ENCODE measurements at places on chromosomes 6 and 20.

- DNase-seq: no peak
Measured at GRCh38 chr20:13423472-13424173, 202.5 kb downstream of the ISM1 start.

- DNase-seq: peak; percentile 74
Measured at GRCh38 chr20:1802385-1803060, 92.7 kb upstream of the SIRPA start.

DNA sequence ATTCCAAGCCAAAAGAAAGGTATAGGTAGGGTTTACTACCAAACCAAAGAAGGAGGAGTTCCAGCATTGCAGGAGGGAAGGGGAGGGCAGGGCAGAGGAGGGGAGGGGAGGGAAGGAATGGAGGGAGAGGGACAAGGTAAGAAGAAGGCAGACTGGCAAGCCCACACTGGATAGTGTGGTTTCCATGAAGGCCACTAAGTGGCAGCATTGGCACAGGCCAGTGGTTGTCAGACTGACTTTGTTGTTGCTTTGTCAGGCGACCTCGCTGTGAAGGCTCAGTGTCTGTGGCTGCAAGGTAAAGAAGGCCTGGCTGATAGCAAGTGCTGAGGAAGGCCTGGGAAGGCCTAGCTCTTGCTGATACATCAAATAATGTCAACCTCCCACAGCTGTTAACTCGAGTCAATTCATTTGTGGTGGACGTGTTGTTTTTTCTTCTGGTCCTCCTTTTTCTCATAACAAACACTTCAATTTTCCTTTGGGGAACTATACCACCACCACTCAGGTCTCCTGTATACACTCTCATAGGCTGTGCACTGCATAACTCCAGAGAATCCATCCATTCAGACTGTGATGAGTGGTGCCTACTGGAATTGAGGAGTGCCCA is 7.7 kb upstream of the ZNF334 start:
- no peak for DNase-seq

DNA sequence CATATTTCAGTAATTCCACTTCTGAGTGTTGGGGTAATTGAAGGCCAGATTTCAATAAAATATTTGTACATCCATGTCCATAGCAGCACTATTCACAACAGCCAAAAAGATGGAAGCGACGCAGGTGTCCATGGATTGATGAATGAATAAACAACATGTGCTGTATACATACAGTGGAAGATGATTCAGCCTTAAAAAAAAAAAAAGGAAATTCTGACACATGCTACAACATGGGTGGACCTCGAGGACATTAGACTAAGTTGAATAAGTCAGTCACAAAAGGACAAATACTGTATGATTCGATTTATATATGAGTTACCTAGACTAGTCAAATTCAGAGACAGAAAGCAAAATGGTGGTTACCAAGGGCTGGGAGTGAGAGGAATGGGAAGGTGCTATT is 57.2 kb downstream of the TRAM2 start:
- DNase-seq: no peak

- DNase-seq: no peak
Measured at GRCh38 chr6:3900744-3901336, 51.7 kb downstream of the FAM50B start.

DNA sequence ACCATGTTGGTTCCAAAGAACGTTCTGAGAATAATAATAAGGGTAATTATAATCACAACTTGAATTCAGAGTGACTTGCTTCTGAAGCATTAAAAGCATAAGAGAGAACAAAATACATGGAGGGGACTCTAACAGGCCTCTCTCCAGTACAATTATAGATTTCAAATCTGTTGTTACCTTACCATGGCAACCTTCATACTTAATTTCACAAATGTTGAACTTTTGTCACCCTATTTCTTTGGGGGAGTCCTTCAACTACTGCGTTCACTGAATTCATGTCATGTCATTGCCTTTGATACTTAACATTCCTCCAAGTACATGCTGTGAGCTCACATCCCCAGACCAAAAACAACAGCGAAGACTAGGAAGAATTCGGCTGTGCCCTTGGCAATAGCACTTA is 104.0 kb downstream of the MKKS start:
- DNase-seq: no peak

- peak; percentile 34 for DNase-seq
Measured at GRCh38 chr6:152232501-152233151, 404.5 kb downstream of the SYNE1 start.

DNA sequence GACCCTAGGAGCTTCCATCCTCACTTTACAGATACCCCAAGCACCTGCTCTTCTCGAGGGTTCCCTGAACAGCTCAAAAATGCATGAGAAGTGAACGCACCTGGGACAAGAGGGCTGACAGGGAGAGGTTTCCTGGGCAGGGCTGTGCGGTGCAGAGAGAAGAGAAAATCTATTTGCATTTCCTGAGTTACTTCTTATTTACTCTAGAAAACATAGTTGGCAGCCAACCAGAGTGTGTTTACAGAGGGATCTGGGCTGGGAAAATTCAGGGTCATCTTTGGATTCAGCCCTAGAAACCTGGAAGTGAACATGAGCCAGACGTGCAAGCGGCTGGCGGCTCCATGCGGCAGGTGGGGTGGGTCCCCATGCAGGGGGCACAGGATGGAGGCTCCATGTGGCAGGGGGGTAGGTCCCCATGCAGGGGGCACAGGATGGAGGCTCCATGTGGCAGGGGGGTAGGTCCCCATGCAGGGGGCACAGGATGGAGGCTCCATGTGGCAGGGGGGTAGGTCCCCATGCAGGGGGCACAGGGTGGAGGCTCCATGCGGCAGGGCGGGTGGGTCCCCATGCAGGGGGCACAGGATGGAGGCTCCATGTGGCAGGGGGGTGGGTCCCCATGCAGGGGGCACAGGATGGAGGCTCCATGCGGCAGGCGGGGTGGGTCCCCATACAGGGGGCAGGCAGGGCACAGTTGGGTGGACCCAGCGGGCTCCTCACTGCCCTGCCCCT is 342.0 kb downstream of the TAF4 start:
- DNase-seq: no peak

- no peak for DNase-seq
Measured at GRCh38 chr20:62494980-62495748, 19.4 kb upstream of the GATA5 start.

- DNase-seq: no peak
Measured at GRCh38 chr6:110462884-110463481, 13.4 kb downstream of the SLC22A16 start.

- DNase-seq: no peak
Measured at GRCh38 chr6:159982731-159983506, 14.0 kb downstream of the IGF2R start.

GRCh38 chr20:21020659-21021471 is 85.3 kb downstream of the LINC00237 start:
- DNase-seq: no peak

GRCh38 chr6:36320475-36320874 is 16.2 kb downstream of the BNIP5 start:
- DNase-seq: no peak

DNA sequence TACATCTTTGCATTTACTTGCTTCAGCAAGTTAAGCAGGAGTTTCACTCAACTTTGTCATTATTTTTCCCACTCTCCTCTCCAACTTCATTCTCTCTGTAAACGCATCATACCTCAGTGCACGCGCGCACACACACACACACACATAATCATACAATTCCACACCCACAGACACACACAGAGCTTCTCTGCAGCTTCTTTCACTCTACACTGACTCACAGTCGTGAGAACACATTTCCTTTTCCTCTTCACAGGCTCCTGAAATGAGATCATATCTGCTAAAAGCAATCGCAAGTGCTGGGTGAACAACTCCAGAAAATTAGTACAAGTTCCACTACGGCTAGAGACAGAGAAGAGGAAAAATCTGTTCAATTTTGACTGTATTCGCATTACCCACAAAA is 215.4 kb downstream of the PTPRT start:
- DNase-seq: no peak

DNA sequence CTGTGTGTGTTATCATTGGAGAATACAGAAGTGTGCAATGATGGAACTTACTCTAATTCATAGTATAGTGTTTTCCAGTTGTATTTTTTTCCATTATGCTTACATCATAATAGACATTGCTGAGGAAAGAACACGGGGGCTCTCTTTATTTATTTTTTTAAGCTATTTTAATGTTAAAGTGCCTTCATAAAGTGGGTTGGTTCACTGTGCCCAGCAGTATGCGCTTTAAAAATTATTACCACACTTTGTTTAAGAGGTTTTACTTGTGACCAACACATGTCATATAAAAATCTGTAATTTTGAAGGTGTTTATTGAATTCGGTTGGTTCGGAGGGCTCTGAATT is 215.8 kb downstream of the TMEM242 start:
- DNase-seq: no peak

- DNase-seq: no peak
Measured at GRCh38 chr6:37168811-37169495, 999 bp upstream of the PIM1 start.

DNA sequence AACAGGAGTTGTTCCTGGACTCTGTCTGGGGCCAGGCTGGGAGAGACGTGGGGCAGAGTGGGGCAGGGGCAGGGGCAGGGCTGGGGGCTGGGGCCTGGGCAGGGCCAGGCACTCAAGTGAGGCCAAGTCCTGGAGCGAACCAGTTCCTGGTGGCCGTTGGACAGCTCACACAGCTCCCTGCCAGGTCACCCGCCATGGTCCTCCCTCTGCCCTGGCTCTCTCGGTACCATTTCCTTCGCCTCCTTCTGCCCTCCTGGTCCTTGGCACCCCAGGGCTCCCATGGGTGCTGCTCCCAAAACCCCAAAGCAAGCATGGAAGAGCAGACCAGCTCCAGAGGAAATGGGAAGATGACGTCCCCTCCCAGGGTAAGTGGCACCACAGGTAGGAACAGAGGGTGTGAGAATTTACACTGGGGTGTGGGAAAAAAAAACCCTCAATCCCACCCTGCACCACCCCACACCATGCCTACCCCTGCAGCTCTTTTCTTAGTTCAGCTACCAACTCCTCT is at the start of gene MCCD1:
Gene MCCD1, plus strand, starts transcription at position 142 of the 508 bp plus-strand sequence. Its CDS starts 53 bp downstream, at position 195.
- no peak for DNase-seq

- peak; percentile 8 for DNase-seq
Measured at GRCh38 chr20:41166201-41167117, 29.1 kb downstream of the PLCG1 start.

DNA sequence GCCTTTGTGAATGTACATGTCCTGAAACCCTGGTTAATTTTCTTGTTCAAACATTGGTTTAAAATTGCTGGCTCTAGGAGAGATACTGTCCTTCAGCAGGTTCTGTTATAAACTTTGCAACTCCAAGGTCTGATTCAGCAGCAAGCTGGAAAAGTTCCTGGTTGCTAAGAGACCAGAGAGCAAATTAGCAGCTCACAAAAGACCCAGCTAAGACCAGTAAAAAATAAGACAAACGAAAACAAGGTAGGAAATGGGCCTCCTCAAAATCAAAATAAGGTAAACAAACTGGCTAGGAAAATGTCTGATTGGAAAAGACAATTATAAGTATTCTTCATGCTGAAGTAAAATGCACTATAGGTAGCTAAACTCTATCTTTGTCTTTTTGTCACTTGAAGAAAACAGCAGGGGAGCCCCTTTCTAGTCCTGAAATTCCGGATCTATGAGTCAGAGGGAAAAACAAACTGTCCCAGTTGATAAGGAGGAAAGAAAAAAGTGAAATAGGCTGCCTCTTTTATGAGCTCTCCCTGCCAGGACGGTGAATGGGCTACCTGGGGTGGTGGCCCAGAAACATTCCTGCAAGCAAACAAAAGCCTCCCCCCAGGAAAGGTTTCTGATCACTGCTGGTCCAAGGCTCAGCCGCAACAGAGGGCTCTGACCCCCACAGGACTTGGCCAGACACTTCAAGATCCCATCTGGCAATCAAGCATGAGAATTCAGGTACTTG is 41.6 kb downstream of the UNC5CL start:
- peak; percentile 35 for DNase-seq

DNA sequence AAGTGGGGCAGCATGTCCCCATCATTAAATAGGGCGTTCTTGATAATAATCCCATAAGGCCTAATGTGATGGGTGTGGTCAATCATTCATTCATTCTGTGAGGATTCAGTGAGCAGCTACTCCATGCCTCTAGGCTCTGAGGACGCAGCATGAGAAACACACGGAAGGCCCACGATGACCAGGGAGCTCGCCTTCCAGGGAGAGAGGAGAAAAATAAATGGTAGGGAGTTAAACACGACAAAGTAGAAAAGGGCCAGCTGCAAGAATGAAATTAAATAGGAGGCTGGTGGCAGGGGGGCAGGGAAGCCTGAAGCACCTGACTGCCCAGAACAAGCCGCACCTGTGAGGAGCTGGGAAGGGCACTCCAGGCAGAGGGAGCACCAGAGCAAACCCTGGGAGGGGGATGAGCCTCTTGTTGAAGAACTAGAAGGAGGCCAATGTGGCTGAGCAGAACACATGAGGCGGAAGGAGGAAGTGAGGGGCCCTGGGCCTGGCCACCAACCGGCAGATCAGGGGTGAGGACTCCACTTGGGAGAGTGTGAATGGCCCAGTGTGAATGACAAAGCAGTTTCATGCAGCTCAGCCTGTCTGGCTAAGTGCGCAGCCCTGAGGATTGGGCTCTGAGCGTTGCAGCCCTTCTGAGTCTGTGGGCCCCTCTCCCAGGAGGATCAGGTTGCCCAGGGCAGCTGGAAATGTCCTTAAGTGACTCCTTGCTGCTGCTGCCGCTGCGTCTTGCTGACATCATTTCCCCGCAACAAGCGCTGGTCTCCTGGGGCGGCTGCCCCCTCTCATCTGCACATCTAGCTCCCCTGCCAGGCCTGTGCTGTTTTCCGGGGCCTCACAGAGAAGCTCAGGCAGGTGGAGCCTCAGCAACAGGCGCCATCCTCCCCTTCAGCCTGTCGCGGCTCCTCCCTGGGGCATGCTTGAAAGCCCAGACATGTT is 99.9 kb downstream of the CDH26 start:
- DNase-seq: peak; percentile 63

DNA sequence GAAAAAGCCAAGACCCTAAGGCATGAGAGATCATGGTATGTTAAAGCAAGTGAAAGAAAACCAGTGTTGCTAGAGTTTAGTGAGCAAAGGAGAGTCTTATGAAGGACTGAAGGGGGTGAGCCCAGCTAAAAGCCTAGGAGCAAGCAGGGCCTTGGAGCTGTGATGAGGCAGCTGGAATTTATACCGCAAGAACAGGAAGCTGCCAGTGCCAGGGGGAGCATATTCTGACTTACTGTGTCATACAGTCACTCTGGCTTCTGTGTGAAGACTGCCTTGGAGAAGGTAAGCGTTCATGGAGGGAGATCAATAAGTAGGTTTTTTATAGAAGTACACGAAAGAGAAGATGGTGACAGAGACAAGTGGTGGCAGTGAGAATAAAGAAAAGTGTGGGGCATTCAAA is 308.9 kb upstream of the THEMIS start:
- DNase-seq: no peak

GRCh38 chr6:99241905-99242534 is 107.5 kb downstream of the FAXC start:
- no peak for DNase-seq

DNA sequence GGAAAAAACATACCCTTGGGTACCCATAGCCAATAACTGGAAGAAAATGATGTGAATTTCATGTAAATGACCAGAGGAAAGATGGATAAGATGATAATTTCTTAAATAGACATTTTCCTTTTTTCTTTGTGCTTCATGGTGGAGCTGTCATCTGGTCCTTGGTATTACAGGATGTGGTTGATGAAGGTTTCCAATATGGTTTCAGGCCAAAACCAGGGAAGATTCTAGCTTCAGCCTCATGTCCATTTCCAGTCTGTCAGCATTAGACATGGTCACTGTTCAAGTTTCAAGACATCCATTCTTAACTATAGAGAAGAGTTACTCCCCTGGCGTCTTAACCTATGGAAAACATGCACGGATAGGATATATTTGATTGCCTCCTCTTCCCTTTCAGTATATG is 63.6 kb downstream of the SSR1 start:
- DNase-seq: no peak

Data from right hindlimb (tissue), 1 donor.